GM19239 (cell line): ENCODE measurements at places on chromosomes 11 and 22.
A peak's percentile ranks its signal among the peaks of the same experiment; 100 is the strongest.

DNA sequence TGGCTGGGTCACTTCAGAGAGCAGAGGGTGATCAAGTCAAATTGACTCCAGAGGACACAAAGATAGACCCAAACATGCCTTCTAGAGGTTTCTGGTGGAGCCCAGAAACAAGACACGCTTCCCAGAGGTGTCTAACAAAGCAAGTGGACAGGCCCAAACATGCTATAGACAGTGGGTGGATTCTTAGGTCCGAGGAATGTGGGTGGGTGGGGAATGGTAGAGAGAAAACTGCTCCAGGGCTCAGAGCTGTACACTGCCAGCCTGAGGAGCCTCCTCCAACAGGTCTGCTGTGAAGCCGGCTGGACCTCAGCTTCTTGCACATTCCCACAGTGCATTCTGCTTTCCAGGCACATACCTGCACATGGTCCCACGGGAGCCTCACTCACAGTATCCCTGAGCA lies 116.8 kb upstream of the NECTIN1 start:
- DNase-seq: no peak

DNA sequence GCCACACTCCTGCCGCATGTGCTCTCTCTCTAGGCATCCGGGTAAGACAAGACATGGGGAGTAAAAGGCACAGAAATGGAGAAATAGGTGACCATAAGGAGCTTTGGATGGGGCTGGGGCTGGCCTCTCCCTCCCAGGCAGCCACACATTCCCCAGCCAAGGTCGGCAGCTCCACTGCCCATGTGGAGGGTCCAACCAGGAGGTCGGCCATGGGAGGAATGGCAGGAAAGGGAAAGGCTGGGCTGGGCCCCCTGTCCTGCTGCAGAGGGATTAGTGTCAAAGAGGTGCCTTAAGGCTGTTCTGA lies 460 bp upstream of the MUC5AC start:
- no peak for DNase-seq

DNA sequence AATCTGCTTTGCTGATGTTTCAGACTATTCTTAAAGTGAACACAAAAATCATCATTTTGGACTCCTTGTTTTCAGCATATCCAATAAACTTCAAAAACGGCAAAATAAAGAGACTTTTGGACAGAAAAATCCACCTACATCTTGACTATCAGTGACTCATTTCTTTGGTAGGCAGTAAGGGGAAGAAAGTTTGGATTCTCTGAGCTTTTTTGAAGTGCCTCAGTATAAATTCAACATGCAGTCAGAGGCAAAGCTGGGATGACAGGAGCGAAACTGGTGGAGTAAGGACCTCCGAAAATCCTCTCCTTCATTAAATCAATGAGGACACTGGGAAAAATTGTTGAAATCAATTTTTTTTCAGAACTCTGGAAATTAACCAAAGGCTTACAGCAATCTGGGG lies 29.7 kb downstream of the EFCAB6 start:
- no peak for DNase-seq

DNA sequence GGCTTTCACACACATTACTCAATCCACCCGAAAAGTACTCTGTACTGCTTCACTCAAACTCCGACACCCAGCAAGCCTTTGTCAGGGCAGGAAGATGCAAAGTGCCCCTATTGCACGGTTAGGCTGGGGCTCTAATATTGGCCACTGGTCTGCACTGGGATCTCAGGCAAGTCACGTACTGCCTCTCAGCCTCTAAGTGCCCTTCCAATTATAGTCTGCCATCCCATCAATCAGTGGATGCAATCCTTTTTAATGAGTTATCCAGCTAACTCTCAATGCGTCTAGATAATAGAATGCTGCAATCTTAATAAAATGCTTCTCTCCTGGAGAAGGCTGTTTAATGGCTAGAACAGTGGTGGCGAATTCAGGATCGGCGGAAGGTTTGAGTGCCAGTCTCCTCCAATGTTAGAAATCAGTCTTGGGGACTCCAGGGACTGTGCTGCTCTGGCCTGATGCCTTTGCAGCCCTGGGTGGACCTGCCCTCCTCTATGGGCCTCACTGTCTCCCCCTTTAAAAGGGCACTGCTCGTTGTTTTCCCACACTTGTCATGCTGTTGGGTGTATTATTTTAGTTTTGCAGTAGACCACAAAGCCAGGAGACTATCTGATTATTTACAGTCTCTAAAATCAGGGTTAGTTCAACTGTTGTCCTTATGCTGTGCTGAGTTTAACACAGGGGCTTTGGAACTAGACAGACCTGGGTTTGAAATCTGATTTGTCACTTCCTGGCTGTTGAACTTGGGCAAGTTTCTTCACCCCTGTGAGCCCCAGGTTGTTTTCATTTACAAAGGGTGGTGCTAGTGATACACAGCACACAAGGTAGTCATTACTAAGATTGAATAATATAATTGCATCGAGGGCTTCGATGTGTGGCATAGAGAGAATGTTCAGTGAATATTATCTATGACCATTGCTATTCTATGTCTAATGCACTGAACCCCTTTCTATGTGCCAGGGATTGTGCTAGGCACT lies 36.7 kb downstream of the CLMP start:
- no peak for DNase-seq

DNA sequence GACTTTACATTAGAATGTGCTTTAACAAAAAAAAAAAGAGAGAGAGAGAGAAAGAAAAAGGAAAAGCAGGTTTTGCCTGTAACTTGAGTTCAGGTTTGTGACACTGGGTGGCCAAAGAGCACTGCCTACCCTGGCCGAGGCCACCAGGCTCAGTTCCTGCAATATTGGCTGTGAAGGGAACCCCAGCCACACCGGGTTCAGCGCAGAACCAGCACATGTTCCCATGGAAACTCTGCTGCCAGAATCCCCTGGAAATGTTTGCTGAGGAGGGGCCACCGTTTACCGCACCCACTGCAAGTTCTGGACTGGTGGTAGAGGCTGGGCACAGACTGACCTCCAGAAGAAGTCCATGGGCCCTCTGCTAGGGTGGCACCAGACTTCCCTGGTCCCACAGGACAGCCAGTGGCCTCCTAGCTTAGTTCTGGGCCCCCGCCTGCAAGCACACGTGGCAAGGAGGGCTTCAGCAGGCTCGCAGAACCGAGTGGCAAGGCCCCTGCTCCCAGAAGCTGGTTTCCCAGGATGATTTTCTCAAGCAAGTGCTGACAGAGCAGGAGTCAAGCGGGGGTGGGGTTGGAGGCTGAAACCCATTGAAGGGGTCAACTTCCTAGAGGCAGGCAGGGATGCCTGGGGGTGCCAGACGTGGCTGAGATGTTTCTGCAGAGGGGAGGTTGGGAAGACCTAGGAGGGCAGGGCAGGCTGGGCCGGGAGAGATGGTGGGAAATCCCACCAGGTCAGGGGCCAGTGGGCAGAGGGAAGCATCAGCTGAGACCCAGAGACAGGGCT lies 51.2 kb downstream of the NFAM1 start:
- DNase-seq: no peak

DNA sequence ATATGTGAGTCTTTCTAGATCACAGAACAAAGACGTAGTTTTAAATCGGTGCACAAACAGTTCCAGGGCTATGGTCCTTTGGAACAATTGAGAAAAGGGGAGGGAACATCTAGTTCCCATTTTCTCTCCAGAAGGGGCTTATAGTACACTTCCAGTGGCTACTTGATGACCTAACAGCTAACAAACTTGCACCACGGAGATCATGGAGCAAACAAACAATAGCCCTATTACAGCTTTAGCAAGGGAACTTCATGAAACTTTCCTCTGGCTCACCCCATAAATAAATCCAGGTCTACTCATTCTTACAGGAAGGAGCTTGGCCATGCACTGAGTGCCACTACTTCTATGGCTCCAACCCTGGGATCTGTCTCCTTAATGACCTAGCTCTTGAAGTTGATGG lies 8.3 kb upstream of the FOLR2 start:
- DNase-seq: no peak

DNA sequence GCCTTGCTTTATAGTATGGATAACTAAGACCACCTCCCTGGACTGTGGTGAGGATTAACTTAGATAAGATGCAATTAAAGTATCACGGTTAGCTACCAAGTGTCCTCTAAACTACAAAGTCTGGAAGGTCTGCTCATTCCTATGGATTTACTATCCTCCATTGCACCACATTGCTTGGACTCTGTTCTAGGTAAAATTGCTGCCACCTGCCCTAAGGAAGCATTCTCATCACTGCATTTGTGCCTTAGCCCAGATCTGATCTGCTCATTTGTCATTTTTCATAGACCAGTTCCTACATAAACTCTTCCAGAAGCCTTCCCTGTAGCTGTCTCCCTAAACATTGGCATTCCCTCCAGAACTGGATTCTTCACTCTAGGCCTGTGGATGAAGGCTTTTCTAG lies 380.0 kb downstream of the INSC start:
- DNase-seq: no peak

DNA sequence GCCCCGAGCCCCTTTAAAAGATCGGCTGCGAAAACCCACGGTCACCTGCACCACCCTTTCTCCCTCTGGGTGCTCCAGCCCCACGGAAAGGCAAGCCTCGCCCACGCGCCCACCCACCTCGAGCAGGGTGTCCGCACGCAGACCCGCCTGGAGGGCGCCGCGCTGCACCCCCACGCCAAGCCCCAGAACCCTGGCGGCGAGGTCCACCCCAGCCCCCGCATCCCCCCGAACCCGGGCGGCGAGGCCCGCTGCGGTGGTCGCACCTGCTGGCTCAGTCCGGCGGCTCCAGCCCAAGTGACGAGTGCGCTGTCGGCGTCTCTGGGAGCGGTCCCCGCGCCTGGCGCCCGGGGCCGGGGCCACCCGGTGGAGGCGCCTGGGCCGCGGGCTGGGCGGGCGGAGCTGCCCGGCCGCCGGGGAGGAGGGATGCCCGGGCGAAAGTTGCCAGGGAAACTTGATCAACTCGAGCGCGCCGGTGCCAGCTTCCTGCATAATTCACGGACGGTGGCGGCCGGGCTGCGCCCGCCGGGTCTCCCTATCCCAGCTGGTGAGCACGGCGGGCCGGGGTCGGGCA lies 1.1 kb downstream of the SHANK2 start:
- peak; percentile 28 for DNase-seq

DNA sequence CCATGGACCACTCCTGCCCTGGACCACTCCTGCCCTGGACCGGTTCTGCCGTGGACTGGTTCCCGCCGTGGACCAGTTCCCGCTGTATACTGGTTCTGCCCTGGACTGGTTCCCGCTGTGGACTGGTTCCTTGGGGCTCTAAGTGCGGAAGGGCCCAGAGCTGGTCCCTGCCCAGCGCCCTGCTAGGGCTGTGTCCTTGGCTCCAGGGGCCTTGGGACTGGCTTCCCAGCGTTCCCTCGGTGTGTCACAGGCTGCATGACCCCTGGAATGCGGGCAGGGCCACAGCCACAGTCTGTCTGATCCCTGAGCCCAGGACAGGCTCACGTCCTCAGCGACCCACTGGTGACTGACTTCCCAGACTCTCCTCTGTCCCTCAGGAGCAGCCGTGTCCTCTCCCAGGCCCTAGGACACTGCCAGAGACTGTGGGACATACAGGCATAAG lies 412.2 kb downstream of the TBC1D22A start:
- no peak for DNase-seq

DNA sequence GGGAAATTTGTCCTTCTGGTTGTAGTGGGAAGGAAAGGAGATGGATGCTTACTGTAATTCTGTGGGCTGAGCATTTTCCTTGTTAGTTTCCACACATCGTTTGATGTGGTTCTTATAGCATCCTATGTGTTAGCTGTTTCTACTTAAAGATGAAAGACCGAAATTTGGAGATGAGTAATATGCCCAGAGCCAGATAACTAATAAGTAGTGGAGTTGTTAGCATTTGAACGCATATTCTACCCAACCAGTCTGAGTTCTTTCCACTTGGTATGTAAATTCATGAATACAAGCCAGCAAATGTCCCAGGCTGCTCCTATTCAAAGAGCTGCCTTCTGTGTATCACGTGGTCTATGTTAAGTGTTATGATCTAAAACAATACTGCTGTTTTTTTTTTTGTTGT lies 14.6 kb downstream of the SPECC1L start:
- DNase-seq: no peak

DNA sequence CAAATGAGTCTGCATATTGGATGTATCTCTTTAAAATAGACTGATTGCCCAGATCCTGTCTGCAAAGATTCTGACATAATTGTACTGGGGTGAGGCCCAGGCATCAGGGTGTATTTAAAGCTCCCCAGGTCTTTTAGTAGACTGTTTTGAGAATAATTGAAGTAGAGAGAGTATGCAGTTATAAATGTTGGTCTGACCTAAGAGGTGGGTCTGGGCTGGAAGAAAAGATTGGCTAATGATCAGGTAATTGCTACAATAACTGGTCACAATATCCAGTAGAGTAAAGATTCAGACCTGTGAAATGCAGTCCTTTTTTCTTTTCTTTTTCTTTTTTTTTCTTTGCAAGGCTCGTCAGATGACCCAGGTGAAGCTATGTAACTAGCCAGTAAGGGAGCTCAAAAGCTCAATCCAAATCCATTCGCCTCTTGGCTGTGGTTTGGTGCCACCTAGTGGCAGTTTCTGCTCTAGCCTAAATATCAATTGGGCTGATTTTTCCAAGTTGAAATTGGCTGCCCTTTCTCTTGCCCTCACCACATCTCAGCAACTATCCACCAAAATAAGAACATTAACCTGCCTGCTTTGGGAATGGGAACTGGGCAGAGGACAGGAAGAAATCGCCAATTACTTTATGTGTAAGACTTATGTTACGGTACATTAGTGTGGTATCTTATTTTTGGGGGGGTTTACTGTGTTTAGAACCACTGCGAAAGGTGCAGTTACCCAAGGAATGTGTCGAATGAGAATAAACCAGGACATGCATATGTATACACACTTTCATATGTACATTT lies 45.9 kb downstream of the ZNF143 start:
- DNase-seq: peak; percentile 36

DNA sequence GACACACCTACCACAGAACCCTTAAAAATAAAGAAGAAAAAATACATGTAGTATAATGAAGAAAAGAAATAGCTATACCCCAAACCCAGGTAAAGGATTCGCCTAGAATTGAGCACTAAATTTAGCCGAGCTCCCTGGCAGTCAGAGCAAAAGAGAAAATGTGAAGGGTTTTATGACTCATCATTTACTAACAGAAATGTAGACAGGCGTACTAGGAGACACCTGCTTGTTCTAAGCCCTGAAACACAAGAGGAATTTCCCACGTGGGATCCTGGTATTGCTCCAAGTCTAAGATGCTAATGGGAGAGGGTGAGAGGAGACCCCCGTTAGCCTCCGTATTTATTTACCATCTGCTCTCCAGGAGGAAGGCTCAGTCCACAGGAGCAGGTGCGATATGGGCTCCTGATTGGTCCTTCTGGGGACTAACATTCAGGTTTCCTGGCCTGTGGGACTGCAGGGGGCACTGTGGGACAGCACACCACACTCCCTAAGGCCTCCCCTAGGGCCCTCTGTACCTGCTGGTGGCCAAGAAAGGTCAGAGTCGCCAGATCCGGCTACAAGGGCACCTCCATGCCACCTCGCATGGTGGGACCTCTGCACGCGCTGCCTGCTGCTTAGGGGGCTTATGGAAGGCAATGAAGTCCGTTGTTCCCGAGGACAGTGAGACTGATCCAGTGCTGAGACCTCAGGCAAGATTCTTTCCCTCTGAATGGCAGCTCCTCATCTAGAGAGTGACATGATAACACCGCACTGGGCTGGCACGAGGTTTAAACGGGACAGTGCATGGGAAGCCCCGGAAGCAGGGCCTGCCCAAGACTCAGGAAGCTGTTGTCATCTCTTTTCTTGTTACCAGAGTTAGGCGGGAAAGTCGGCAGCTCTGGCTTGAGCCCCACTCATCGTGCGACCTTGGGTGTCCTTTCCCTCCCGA lies 25.8 kb downstream of the KCNC1 start:
- DNase-seq: peak; percentile 70

- DNase-seq: no peak
These were observed 171.5 kb upstream of the SYT13 start for GRCh38 chr11:45457649-45458048.

- no peak for DNase-seq
These were observed 7.7 kb downstream of the FZD4 start for GRCh38 chr11:86947541-86947940.
